ENCODE measurements at places on chromosomes 16 and 17. TPM values are rescaled to one million over a fixed set of nuclear protein-coding genes. Genes with fewer than 3 reads are reported as not detected.

Gene HSD17B1
- total RNA-seq, result 0.33 TPM

Gene KRT28
- not detected for total RNA-seq

- H3K4me1 ChIP-seq, result peaks cover 34% of the 10 kb centered on the region
- peak overlapping the region; percentile 4 for H3K4me3 ChIP-seq
- no peak for DNase-seq
- H3K27me3 ChIP-seq, result no peaks in the 10 kb centered on the region
Measured at GRCh38 chr17:29733166-29733565, 110.5 kb upstream of the CORO6 start.

Gene KIF18B
- 0.09 TPM for total RNA-seq

Gene KRT12
- not detected for total RNA-seq

DNA sequence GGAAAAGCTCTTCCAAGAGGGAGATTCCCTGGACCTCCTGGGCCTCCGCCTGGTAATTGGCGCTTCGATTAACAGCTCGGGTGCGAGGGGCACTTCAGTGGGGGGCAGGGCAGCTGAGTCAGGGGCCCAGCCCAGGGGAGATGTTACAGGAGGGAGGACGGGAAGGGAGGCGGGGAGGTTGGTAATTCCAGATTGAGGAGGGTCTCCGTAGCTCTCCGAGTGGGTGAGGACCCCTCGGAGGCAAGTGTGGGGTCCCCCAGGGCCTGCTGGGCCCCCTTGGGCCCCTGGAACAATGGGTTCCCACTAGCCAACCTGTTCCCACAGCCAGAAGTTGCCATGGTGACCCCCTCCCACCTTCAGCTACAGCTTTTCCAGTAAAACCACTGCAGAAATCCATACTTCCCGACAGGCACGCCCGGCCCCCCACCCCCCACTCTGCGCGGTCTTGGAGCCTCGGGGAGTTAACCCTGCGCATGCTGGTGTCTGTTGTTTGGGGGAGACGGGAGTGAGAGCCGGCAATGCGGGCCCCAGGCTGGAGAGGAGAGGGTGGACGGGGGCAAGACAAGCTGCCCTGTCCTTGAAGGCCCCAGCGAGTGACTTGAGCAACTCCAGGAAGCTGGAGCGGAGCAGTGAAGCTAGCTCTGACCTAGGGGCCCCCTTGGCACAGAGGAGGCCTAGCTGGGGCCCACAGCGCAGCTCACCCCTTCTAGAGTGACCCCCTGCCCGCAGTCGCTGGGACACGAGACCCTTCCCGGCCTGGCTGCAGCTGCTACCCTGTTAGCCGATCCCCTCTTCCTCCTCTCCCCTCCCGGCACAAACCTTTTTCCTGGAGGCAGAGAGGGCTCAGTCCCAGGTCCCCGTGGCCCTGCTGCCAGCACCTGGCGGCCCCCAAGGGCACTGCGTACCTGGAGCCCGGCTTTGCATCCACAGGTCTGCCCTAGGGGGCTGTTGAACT is 37.8 kb downstream of the TMEM235 start:
- H3K4me1 ChIP-seq, result peaks cover 13% of the 10 kb centered on the region
- no peaks in the 10 kb centered on the region for H3K36me3 ChIP-seq
- no peak overlapping the region for H3K4me3 ChIP-seq
- peaks cover 19% of the 10 kb centered on the region for H3K27me3 ChIP-seq
- no peak for DNase-seq

GRCh38 chr17:7843257-7843535 is 9.2 kb downstream of the KDM6B start:
- H3K27ac ChIP-seq, result peak overlapping the region; percentile 99
- DNase-seq, result no peak
- H3K4me3 ChIP-seq, result peak overlapping the region; percentile 80
- no peaks in the 10 kb centered on the region for H3K27me3 ChIP-seq
- H3K4me1 ChIP-seq, result peaks cover 45% of the 10 kb centered on the region

GRCh38 chr17:67145183-67145805 is 99.7 kb downstream of the HELZ start:
- no peak for DNase-seq
- H3K4me3 ChIP-seq, result no peak overlapping the region
- H3K27me3 ChIP-seq, result no peaks in the 10 kb centered on the region
- peaks cover 83% of the 10 kb centered on the region for H3K36me3 ChIP-seq
- no peaks in the 10 kb centered on the region for H3K4me1 ChIP-seq

DNA sequence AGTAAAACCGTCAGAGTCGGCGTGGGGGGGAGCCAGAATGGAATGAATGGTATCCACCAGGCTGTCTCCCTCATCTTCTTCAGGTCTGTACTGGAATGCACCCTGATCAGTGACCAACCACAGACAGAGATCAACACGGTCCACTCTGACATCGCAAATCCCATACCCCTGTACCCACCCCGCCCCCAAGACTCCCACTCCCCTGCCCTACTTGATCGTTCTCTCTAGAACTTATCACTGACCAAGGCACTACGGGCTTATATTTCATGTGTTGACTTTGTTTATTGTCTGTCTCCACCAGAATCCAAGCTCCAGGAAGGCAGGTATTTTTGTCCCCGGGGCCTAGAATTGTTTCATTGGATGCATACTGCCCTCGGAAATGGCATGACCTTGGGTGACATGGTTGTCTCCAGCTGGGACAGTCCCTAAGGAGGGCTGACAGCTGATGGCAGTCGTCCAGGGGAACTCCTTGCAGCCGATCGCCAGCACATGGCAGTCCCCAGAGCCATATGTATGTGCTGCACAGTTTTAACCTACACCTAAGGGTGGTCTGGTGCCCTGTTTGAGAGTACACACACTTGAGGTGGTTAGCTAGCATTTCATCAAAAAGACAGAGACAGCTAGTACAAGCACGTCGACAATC is 526 bp upstream of the MFSD6L start:
- no peak overlapping the region for H3K27ac ChIP-seq
- H3K4me3 ChIP-seq, result no peak overlapping the region
- H3K27me3 ChIP-seq, result peaks cover 11% of the 10 kb centered on the region
- no peaks in the 10 kb centered on the region for H3K4me1 ChIP-seq
- no peaks in the 10 kb centered on the region for H3K36me3 ChIP-seq

DNA sequence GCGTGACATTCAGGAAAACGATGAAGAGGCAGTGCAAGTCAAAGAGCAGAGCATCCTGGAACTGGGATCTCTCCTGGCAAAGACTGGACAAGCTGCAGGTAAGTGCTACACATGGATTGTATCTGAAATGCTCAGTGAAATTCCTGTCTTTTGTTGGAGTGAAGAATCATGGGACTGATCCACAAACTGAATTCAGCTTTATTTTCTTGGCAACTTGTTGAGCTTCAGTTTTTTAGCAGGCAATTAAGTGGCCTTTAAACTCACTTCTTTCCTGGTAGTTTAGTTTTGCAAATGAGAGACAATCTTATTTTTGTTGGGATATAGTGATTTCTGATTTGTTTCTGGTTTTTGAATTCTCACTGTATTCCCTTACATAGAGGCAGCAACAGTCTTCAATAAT is 2.6 kb downstream of the PSMD11 start:
- H3K27me3 ChIP-seq, result no peaks in the 10 kb centered on the region
- DNase-seq, result no peak
- no peak overlapping the region for H3K4me3 ChIP-seq

GRCh38 chr17:27956601-27957445 is 63.7 kb upstream of the LYRM9 start:
- no peak for DNase-seq
- no peaks in the 10 kb centered on the region for H3K36me3 ChIP-seq
- no peak overlapping the region for H3K27ac ChIP-seq
- H3K27me3 ChIP-seq, result no peaks in the 10 kb centered on the region
- H3K4me1 ChIP-seq, result no peaks in the 10 kb centered on the region

Gene CHST5
- total RNA-seq, result not detected

DNA sequence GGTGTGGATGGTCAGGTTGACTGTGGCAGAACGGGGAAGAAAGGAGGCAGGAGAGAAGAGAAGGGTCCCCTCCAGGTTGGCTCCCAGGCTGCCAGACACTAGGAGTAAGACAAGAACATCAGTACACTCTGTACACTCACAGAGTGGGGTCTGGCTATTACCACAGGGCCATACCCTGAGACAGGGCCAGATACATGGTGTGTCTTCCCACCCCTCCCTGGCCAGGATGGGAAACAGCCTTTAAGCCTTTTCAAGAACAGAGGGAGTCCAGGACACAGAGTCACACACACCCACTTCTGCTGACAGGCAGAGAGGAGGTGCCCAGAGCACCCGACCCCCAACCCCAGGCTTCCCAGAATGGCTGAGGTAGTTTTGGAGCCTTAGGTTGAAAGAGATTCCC is 99.4 kb downstream of the LITAF start:
- no peaks in the 10 kb centered on the region for H3K36me3 ChIP-seq
- no peak overlapping the region for H3K4me3 ChIP-seq
- no peaks in the 10 kb centered on the region for H3K4me1 ChIP-seq
- DNase-seq, result no peak
- H3K27ac ChIP-seq, result no peak overlapping the region

DNA sequence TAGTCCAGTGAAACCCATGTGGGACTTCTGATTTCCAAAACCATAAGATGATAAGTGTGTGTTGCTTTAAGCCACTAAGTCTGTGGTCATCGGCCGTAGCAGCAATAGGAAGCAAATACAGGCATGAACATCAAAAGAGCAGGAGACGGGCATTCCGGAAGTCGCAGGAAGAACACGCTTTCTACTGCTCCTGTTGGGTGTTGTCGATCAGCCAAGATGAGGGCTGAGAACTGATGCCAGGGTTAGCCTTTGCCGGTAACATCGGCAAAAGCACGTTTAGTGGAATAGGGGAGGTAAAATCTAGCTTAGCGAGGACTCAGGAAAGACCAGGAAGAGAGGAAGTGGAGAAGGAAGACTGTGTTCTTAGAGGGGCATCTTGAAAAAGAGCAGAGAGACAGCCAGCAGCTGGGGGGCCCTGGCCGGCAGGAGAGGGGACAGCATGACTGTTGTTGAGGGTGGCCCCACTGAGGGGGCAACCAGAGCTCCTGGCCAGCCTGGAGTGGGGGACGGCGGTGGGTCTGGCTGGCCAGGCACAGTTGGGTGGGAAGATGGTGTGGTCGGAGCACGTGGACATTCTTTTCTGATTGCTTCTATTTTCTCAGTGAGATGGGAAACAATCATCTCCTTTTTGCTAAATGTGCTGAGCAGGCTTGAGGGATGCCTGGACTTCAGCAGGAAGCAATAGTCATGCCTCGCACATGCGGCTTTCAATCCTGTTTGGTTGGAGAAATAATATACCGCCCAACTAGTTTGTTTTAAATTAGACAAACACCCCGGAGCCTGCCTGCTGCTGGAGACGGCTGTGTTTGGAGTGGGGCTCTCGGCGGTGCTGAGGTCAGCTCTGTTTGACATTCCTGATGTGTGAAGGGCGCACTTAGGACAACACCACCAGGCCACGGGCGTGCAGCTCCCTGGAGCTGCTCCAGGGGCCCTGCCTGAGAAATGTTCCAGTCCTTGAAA is 109.9 kb downstream of the METRNL start:
- H3K36me3 ChIP-seq, result no peaks in the 10 kb centered on the region
- H3K27me3 ChIP-seq, result peaks cover 11% of the 10 kb centered on the region
- H3K27ac ChIP-seq, result peak overlapping the region; percentile 57
- no peak overlapping the region for H3K4me3 ChIP-seq
- peak; percentile 3 for DNase-seq

- peak; percentile 14 for DNase-seq
- H3K27ac ChIP-seq, result no peak overlapping the region
- no peak overlapping the region for H3K4me3 ChIP-seq
- peaks cover 7% of the 10 kb centered on the region for H3K4me1 ChIP-seq
Measured at GRCh38 chr16:56911771-56912571, 20.0 kb upstream of the HERPUD1 start.

Gene DPEP1
- not detected for total RNA-seq

GRCh38 chr16:5438591-5438990 is 341.0 kb upstream of the EEF2KMT start:
- H3K27me3 ChIP-seq, result no peaks in the 10 kb centered on the region
- no peak overlapping the region for H3K4me3 ChIP-seq
- no peak for DNase-seq
- no peaks in the 10 kb centered on the region for H3K4me1 ChIP-seq
- H3K27ac ChIP-seq, result no peak overlapping the region
- no peaks in the 10 kb centered on the region for H3K36me3 ChIP-seq

Gene SMTNL2
- 298 TPM for total RNA-seq

GRCh38 chr17:57553991-57554825 is 190.9 kb downstream of the CCDC182 start:
- no peak overlapping the region for H3K27ac ChIP-seq
- H3K4me1 ChIP-seq, result peaks cover 40% of the 10 kb centered on the region
- no peak overlapping the region for H3K4me3 ChIP-seq
- no peaks in the 10 kb centered on the region for H3K36me3 ChIP-seq
- H3K27me3 ChIP-seq, result no peaks in the 10 kb centered on the region

- no peak within 1 kb of the TSS for H3K27ac ChIP-seq
- H3K36me3 ChIP-seq, result no peaks in the 10 kb centered on the region
- H3K27me3 ChIP-seq, result no peaks in the 10 kb centered on the region
- no peak within 1 kb of the TSS for H3K4me3 ChIP-seq
Measured at GRCh38 chr16:75206749-75207451, at the start of gene CTRB2. Gene CTRB2, minus strand, starts transcription at chr16:75207161. Its CDS starts 20 bp downstream, at chr16:75207141.

Gene PLXDC1
- total RNA-seq, result 4.5 TPM

Gene C1QTNF1
- total RNA-seq, result 38.6 TPM

DNA sequence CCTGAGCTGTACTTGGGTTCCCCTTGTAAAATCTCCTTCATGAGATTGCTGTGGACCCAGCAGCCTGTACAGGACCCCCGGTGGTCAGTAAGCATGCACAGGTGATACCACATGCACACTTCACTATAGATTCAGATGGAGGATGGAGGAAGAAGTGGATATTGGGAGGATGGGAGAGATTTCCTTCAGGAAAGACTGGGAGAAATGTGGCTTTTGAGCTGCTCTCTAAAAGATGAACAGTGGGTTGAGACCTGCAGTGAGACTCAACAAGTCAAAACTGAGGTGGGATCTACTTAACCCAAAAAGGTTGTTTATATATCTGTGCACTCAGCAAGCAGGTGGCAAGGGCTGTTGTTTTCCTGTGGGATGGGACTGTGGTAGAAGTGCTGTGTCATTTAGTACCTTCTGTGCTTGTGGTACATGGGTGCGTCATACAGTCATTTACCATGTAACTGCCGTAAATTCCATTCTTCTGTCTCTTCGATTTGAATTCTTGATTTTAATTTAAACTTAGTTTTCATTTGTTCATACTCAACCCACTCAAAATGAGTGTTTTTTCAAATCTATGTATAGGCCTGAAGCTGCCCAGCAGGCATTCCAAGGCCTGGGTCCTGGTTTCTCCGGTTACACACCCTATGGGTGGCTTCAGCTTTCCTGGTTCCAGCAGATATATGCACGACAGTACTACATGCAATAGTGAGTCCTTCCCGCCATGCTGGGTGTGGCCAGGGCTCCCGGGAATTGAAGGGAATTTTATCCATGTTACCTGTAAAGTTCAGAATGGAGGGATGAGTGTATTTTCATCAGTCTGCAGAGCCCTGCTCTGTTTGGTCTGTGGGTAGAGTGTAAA is 6.9 kb downstream of the HERPUD1 start:
- no peak overlapping the region for H3K4me3 ChIP-seq
- H3K27me3 ChIP-seq, result no peaks in the 10 kb centered on the region
- H3K27ac ChIP-seq, result no peak overlapping the region
- DNase-seq, result no peak
- H3K36me3 ChIP-seq, result peaks cover 4% of the 10 kb centered on the region

GRCh38 chr17:2259769-2260536 is 43.6 kb downstream of the SMG6 start:
- H3K4me3 ChIP-seq, result no peak overlapping the region
- H3K36me3 ChIP-seq, result no peaks in the 10 kb centered on the region
- peaks cover 10% of the 10 kb centered on the region for H3K4me1 ChIP-seq
- no peak overlapping the region for H3K27ac ChIP-seq
- no peaks in the 10 kb centered on the region for H3K27me3 ChIP-seq
- no peak for DNase-seq

- peaks cover 8% of the 10 kb centered on the region for H3K27me3 ChIP-seq
- H3K36me3 ChIP-seq, result no peaks in the 10 kb centered on the region
- DNase-seq, result no peak
- H3K27ac ChIP-seq, result no peak overlapping the region
Measured at GRCh38 chr16:86424398-86424797, 85.9 kb upstream of the FOXF1 start.

Gene SLC35G3
- not detected for total RNA-seq
